ENCODE measurements at places on chromosomes 5 and 9. TPM values are rescaled to one million over a fixed set of nuclear protein-coding genes. Genes with fewer than 3 reads are reported as not detected.

- DNase-seq: no peak
Measured at GRCh38 chr9:79201636-79202035, 370.1 kb upstream of the TLE4 start.

GRCh38 chr5:142935014-142935413, 164.8 kb downstream of the ARHGAP26 start:
- DNase-seq: no peak

- no peak for DNase-seq
Measured at GRCh38 chr9:108282872-108283271, 572.9 kb downstream of the ACTL7B start.

DNA sequence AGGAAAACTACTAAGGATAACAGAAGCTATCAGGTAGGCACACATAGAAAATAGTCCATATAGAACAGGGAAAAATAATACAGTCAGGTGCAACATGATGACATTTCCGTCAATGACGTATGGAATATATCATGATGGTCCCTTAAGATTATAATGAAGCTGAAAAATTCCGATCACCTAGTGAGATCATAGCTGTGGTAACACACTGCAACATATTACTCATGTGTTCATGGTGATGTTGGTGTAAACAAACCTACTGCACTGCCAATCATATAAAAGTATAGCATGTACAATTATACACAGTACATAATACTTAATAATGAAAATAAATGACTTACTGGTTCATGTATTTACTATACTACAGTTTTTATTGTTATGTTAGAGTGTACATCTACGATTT, 60.0 kb downstream of the MEGF9 start:
- DNase-seq: no peak

DNA sequence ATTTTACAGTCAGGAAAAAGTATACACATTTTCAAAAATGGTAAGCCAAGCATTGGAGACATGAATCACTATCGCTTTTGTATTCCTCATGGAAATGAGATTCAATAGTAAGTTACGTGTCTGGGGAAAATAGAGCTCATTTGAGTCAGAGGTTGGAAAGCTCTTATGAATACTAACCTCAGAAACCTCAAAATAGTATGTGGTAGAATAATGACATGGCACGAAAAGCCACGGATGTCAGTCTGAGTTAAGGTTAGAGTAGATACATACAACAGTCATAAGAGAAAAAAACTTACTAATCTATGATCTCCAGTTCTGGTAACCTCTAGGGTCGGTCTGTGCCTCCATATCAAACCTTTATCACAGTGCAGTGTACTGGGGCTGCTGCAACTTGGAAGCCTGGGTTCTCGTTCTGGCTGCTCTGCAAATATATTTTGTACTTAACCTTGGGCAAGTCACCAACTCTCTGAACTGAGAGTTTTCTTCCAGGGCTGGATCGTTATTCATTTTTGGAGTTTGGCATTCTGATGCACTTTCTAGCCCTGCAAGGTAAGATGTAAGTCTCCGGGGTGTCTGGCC, 31.8 kb downstream of the MAP1B start:
- no peak for DNase-seq

DNA sequence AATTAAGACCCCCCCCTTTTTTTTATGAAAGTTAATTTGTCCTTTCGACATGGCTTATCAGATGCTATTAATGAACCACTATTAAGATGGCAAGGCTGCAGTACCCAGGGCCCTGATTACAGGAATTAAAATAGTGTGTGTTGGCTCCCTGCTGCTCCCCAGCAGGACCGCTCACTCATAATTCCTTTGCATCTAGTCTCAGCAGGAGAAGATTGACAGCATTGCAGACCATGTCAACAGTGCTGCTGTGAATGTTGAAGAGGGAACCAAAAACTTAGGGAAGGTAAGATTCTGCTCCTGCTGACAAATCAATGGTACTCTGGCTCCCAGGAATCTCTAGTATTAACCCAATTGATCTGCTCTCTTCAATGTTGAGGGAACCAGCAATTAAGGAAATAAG, 61.0 kb downstream of the STX17 start:
- no peak for DNase-seq

The PCDHGB4 gene
- 3.3 TPM for total RNA-seq

All from Peyer's patch (tissue), 4 donors.